ENCODE measurements at places on chromosomes 7 and 10.

DNA sequence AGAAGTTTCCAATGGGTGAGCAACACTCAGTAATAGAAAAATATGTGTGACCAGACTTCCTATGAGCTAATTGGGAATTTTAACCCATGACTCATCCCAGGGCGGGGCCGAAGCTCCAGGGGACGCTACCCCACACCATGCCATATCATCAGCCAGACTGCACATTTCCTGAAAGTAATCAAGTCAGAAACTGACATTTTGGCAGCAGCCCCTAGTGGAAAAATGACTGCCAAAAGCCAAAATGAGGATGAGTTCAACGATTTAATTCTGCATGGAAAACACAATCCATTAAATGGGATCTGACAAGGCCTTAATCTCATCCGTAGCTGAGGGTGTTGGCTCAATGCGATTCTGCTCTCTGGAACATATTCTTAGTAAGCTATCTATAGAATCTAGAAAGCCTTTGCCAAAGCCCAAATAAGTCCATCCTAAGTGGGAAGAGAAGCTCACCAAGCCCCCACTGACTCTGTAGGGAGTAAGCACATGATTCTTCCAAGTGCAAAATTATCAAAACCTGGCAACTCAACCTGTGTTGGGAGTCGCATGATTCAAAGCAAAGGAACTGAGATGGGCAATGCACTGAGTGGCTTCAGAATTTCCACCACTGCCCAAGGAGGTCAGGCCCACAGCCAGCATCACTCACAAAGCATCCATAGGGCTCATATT, 93.1 kb upstream of the PDE1C start:
- DNase-seq = no peak

- peak; percentile 61 for DNase-seq
Measured at GRCh38 chr10:70142555-70142954, 3.9 kb downstream of the TYSND1 start.

DNA sequence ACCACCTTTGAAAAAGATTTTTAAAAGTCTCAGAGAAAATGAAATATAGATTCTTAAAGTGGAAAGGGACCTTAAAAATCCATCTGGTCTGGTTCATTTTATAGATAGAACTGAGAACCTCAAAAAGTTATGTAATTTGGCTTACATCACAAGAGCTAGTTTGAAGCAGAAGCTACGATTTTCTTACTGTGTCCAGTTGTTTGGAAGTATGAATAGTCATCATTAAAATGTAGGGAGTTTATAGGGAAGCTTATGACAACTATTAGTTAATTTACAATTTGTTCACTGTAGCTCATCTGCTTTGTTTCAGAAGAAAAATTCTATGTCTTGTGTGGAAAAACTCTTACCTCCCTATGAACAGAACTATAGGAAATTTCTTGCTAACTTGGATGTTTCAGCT, 26.9 kb downstream of the ZEB1 start:
- DNase-seq = no peak

- no peak for DNase-seq
Measured at GRCh38 chr7:90749262-90749661, 153.1 kb downstream of the CDK14 start.

GRCh38 chr7:27165089-27165995, at the start of gene HOXA9:
HOXA9 (minus strand) TSS chr7:27165537; CDS start chr7:27165457, 80 bp downstream.
- peak; percentile 87 for DNase-seq

- no peak for DNase-seq
Measured at GRCh38 chr10:130481936-130482335, 345.7 kb downstream of the GLRX3 start.

DNA sequence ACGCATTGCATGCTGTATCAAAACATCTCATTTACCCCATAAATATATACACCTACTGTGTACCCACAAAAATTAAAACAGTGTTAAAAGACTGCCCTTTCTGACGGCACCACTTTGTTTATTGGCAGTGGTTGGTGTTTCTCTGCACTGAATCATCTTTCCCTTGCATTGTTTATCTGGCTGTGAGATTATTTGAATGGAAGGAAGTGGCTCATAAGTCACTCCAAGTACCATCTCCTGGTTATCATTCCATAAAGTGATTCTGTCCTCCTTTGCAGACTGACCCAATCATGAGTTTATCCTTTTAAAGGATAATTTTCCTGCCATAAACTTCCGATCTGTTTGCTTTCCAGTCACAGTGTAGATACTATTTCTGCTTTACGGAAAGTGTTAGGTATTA, 183.8 kb downstream of the CAMK1D start:
- DNase-seq = no peak

DNA sequence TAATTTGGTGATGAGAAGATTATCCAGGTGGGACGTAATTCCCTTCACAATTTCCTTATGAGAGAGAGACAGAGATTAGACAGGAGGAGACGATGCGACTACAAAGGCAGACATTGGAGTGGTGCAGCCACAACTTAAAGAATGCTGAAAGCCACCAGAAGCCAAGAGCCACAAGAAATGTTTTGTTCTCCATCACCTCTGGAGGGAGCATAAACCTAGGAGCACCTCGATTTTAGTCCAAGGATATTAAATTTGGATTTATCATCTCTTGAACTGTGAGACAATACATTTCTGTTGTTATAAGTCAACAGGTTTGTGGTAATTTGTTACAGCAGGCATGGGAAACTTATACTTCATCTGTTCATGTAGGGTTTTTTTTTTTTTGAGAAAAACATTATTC, 418.9 kb downstream of the DGKB start:
- no peak for DNase-seq

- DNase-seq = no peak
Measured at GRCh38 chr7:131974671-131975070, 418.2 kb upstream of the PODXL start.

GRCh38 chr7:46468753-46469356, 547.8 kb upstream of the IGFBP3 start:
- DNase-seq = no peak

DNA sequence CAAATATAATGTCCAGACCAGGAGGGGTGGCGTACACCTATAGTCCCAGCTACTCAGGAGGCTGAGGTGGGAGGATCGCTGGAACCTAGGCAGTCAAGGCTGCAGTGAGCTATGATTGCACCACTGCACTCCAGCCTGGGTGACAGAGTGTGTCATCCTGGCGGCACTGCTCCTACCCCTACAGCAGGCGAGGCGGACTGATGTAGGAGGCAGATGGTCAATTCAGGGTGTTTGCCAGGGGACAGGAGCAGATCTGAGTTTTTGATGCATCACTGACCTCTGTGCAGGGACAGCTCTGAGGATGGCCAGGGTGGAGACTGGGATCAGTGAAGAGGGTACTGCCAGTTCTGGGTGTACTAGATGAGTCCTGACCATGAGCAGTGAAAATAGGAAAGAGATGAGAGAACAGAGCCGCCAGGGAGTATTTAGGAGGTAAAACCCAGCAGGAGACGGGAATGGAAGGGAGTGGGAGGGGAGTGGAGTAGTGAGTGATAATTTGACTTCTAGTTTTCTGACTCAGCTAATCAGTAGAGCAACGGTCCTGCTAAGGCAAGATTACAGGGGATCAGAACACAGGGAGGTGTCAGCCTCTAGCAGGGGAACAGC, 75.3 kb downstream of the HIP1 start:
- peak; percentile 52 for DNase-seq

DNA sequence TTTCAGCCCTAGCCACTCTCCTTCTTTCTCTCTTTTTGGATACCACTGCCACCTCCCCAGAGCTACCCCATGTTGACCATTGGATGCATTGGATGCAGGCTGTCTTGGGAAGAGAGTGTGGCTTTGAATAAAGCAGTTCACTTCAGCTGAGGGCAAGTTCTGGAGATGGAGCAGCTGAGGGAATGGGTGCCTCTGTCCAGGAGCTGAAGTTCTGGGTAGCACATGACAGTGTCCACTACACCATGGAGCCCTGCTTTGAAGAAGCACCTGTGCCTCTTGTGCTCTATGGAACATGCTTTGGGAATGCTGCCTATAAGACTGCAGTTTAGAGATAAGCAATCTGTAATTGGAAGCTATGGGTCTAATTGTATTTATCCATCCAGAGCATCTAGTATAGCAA, 1028.7 kb downstream of the TYW1 start:
- DNase-seq = no peak

- no peak for DNase-seq
Measured at GRCh38 chr10:29202386-29202940, 86.4 kb upstream of the LYZL1 start.

GRCh38 chr7:143240291-143241168, 18.7 kb downstream of the TAS2R40 start:
- DNase-seq = no peak

DNA sequence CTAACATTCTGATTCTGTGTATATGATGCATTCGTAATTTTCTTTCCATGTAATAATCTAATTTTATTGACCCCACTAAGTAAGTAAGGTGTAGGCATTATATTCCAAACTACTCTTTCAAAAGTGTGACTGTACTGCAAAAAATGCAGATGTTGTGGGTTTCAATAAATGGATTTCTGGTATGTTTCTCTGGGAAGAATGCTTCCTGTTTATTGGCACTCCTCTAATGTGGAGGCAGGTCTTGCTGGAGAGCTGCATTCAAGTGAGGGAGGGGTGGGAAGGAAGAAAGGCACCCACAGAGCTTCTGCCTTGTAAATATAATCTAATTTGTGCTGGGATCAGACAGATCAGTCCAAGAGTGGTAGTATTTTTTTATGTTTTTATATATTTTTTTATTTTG, 23.9 kb downstream of the ST7 start:
- DNase-seq = no peak

- no peak for DNase-seq
Measured at GRCh38 chr7:124263232-124263827, 230.5 kb upstream of the TMEM229A start.

- no peak for DNase-seq
Measured at GRCh38 chr10:3647074-3647473, 137.9 kb downstream of the KLF6 start.

GRCh38 chr10:64071218-64071617, 550.0 kb downstream of the REEP3 start:
- no peak for DNase-seq

DNA sequence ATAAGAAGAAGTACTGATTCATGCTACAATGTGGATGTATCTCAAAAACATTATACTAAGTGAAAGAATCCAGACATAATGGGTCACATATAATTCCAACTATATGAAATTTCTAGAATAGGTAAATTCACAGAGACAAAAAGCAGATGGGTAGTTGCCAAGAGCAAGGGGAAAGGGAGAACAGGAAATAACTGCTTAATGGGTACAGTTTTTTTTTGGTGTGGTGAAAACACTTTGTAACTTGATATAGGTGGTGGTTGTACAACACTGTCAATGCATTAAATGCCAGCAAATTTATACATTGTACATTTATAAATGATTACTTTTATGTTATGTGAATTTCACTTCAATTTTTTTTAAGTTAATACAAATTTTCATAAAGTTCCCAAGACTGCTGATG, 19.4 kb upstream of the LRRN3 start:
- DNase-seq = no peak

DNA sequence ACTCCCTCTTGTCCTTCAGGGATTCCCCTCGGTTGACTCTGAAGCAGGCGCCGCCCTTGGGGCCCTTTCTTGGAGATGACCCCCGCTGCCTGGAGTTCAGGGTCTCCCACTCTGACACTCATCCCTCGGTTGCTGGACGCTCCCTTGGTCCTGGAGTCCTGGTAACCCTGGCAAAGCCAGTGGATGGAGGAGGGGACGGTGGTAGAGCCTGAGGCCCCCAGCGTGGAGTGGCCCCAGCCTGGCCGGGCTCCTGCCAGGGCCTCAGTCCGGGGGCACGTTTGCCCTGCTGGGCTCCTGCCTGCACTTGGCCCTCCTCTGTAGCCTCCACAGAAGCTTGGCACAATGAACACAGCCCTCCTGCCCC, 9.3 kb upstream of the CAMK2B start:
- no peak for DNase-seq

DNA sequence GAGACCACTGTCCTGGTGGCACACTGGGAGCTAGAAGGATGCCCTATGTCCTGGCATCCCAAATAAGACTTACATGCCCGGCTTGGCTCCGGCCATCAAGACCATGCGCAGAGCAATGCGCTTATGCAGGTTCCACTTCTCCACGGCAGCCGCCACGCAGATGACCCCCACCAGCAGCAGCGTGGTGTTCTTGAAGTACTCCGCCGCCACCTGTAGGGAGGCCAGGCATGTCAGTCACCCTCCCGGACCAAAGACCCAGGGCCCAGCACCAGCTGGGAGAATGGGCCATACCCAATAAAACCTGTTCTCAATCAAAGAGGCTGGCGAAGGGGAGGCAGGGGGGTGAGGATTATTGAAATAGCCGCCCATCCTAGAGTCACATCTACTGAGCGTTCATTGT, 19.9 kb downstream of the SLC13A4 start:
- DNase-seq = no peak

DNA sequence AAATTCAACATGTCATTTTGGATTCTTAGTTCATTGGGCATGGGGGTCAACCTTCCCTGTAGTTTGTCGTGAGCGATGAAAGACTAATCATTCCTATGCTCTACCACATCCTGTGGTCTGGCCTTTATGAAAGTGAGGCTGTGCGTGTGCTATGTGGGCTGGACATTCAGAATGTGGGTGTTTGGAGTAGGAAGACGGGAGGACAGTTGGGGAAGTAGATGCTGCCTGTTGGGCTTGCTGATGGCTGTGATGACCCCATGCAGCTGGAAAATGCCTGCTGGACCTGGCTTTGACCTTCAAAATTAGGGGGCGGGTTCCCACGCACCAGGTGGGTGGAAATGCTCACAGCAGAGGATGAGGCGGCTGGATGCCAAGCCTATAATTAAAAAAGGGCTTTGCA, 90.9 kb upstream of the MKI67 start:
- DNase-seq = no peak
